ENCODE measurements at places on chromosomes 2 and 18. TPM values are rescaled to one million over a fixed set of nuclear protein-coding genes. Genes with fewer than 3 reads are reported as not detected.

The SKOR2 gene
- 0.81 TPM for total RNA-seq

DNA sequence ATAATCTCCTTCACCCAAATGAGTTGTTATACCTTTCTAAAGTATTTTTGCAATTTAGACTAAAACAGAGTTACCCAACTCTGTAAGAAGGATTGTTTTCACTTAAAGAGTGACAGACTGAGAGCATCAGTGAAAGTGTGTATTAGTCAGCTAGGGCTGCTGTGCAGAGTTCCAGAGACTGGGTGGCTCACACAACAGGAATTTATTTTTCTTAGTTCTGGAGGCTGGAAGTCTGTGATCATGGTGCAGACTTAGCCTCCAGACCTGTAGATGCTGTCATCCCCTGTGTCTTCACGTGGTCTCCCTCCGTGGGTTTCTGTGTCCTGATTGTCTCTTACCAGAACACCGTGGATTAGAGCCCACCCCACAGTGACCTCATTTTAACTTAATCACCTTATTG is 40.0 kb downstream of the BCL2L11 start:
- DNase-seq, result no peak

- no peak for DNase-seq
These were observed 44.8 kb downstream of the RMP24 start for GRCh38 chr18:36017232-36017631.

GRCh38 chr18:24827501-24827900 is 367.1 kb downstream of the HRH4 start:
- no peak for DNase-seq

GRCh38 chr18:72612894-72613533 is 68.9 kb upstream of the CBLN2 start:
- no peak for DNase-seq

The LRP1B gene
- 16.0 TPM for total RNA-seq

GRCh38 chr2:231684314-231685223 is 23.8 kb upstream of the PTMA start:
- no peak for DNase-seq

The NTSR2 gene
- total RNA-seq, result not detected

- DNase-seq, result peak; percentile 59
These were observed 74.6 kb upstream of the OTOS start for GRCh38 chr2:240214790-240215675.

GRCh38 chr2:221482666-221483455 is 89.2 kb downstream of the EPHA4 start:
- DNase-seq, result no peak

DNA sequence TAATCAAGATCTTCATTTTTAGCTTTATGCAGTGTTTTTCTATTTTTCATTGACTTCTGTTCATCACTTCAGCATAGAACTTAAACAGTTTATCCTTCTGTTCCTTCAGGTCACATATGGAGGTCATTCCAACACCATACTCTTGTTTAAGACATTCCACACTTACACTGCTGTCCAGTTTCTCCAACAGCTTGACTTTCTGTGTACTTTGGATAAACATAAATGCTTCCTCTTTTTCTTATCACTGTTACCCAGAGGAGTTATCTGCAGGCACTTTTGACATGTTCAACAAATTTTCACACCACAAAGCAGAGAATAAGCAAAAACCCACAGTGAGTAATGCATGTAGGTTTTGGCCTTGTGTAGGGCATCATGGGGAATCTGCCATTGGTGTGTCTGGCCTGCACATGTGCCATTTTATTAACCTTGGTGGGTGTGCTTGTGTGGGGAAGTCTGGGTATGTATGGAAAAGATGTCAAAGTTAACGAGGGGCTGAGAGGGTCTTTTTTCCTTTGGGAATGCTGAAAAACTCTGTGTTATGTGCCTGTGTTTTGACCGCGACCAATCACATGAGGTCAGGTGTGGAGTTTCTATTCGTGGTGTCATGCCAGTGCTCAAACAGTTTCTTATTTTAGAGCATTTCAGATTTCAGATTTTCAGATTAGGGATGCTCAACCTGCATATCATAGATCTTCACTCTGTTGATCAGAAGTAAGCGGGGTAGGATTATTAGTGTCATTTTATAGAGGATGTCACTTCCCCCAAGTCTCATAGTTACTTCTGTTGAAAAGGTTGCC is 53.9 kb upstream of the ACVR1 start:
- DNase-seq, result no peak

DNA sequence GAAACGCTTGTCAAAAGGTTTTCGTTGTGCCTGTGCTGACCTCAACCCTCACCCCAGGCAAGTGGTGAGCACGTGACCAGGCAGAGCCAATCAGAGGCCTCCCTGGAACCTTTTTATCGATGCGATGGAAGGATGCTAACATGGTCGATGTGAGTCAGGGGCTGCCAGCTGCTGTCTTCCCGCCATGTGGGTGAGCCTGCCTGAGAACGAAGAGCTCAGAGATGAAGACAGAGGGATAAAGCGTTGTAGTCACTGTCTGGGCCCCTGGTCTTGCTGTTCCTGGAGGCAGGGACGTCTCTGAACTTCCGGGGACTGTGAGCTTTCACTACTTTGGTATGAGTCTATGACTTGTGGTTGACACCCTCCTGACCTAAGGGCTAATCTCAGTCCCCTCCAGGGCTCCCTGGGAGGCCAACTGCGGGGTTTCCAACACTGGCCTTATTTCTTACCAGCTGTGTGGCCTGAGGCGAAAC is 18.6 kb downstream of the DNMT3A start:
- no peak for DNase-seq

GRCh38 chr2:55416786-55417568 is 2.7 kb downstream of the CCDC88A start:
- no peak for DNase-seq

DNA sequence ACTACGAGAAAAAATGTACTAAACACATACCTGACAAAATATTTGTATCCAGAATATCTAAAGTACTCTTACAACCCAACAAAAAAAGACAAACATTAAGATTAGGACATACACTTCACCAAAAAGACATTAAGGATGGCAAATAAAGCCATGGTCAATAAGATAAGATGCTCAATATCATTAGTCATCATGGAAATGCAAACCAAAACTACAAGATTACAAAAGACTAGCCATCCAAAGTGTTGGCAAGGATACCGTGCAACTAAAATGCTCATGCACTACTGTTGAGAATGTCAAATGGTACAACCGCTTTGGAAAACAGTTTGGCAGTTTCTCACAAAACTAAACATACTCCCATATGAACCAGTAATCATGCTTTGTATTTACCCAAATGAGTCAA is 29.7 kb downstream of the MAP3K2 start:
- no peak for DNase-seq

DNA sequence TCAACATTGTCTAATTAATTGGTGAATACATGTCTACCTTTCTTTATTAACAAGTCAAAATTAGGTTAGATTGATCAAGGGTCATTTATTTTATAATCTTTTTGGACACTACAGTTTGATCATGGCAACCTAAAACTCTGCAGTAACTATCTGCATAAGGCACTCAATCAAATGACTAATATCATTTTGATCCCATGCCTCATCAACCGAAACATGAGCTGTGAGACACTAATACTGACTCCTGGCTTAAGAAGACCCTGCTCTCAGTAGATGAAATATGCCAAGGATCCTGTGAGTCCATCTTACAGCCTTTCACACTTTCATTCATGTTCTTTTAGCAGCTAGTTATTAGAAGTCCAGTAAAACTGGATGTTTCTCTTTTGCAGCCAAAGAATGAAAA is 169.4 kb upstream of the CAVIN2 start:
- no peak for DNase-seq

DNA sequence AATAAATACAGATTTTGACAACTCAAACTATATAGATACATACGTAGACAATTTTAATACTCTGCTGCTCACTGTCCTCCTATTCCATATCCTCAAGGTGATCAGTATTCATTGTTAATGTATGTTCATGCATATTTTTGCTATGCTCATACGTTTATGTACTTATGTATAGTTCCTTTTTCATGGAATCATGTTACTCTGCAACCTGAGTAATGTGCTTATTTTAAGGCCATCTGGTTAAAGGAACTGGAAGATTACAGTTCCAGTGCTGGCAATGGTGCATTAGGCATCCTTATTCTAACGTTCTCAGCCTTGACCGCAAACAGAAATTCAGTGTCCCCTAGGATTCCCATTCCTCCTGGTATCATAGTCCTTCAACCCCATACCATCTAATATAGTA is 385.0 kb upstream of the TNP1 start:
- no peak for DNase-seq

GRCh38 chr2:218009231-218009630 is 6.4 kb upstream of the TNS1 start:
- no peak for DNase-seq

The FBXO48 gene
- total RNA-seq, result 2.0 TPM

- no peak for DNase-seq
These were observed 118.1 kb downstream of the MYO1B start for GRCh38 chr2:191363267-191363666.

- DNase-seq, result no peak
These were observed 11.9 kb downstream of the SDC1 start for GRCh38 chr2:20212871-20213503.

The TFPI gene
- total RNA-seq, result 9.6 TPM

DNA sequence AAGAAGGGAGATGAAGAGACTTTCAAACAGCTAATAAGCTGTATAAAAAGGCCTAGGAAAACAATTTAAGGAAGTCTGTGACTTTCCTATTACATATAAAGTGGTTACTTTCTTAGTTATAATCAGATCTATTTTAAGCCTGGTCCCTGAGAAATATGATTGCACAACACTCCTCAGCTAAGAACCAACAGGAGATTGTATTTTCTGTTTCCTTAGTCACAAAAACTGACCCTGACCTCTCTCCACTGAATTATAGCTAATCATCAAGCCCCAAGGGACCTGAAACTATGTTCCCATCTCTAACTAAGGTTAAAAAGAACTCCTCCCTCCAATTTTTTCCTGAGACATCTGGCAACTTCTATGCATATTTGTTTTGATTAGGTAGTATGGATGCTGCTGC is 106.9 kb downstream of the ROCK1 start:
- no peak for DNase-seq

The COLEC11 gene
- 0.33 TPM for total RNA-seq

The RTP5 gene
- total RNA-seq, result not detected

The AUP1 gene
- total RNA-seq, result 122 TPM

The TEKT4 gene
- 0.34 TPM for total RNA-seq

The BBS5 gene
- total RNA-seq, result 11.2 TPM

- DNase-seq, result no peak
These were observed 3.1 kb downstream of the FEZ2 start for GRCh38 chr2:36594849-36595248.

The CLEC4F gene
- total RNA-seq, result not detected

DNA sequence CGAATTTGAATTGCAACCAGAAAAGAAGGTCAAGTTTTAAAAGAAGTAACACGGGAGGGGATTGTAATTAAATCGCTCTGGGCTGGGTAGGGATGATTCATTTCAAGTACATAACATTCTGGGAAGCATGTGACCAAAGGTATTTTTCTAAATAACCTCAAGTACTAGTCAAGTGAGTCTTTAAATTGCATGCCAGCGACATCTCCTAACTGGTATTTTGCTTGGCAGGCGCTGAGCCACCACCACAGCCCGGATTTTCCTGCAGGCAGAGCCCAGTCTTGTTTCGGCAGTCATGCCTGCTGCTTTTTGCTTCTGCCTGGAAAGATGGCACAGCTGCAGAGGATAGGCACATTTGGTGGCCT is 33.7 kb upstream of the NPAS2 start:
- DNase-seq, result no peak

DNA sequence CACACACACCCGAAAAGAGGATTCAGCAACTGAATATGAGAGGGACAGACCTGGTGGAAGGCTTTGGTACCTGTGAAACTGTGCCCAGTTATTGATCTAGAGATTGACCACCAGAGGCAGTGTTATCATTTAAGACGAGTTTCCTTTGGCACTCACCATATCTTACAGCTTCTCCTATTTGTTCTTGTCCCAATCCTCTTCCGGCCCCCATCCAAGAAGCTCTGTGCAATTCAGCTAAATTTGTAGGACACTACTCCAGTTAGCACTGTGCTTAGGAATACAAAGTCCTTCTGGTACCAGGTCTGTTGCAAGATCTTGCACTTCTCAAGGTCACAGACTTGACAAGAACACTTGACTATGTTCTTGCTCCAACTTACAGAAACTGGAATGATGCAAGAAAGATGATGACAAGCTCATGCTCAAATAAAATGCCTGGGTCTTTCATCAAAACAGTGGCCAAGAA is 177.7 kb downstream of the TMEM247 start:
- no peak for DNase-seq

The PLGLB2 gene
- 3.4 TPM for total RNA-seq

The SMAD2 gene
- total RNA-seq, result 97.8 TPM
